Naive thymus-derived CD4-positive, alpha-beta T cell (primary cell): ENCODE measurements at places on chromosomes 16 and 17.

DNA sequence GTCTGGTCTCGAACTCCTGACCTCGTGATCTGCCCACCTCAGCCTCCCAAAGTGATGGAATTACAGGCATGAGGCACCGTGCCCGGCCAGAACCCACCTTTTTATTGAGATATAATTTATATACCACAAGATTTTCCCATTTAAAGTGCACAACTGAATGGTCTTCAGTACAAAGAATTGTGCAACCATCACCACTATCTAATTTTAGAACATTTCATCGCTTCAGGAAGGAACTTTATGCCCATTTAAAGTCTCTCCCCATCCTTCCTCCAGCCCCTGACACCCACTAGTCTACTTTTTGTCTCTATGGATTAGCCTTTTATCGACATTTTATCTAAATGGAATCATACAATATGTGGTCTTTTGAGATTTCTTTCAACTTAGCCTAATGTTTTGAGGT, 25.4 kb upstream of the HELZ start:
- no peak for DNase-seq

DNA sequence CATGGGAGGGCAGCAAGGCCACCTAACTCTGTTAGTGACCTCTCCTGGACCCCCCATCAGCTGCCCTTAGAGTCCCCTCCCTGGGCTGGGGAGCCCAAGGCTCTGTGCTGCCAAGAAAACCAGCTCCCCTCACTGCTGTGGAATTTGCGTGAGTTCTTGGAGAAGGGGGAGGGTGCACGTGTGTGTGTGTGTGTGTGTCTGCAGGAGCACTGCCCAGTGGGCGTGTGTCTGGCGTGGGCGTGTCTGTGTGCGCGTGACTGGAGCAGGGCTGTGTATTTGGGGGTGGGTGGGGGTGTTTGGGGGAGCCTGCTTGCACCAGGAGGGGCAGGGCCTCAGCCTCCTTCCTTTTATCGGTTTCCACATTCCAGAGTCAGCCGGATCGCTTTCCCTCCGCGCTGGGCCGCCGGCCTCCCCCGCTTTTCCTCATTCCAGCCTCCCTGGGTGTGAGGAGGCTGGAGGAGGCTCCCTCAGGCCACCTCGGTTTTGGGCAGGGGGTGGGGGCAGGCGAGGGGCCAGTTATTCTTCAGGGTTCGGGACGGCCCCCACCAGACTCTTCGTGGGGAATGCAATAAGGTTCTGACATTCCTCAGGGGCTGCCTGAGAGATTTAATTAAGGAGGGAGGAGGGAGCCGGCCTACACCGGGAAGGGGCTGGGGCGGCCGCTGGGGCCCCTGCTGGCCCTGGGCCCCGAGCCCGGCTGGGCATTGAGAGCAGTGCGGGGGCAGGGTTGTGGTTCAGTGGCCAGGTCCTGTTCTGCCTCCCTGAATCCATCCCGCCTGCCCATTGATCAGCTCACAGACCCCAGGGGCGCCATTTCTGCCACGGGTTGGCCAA, 2.5 kb downstream of the VASN start:
- DNase-seq = no peak

- no peak for DNase-seq
Measured at GRCh38 chr16:49995720-49996119, 29.3 kb upstream of the CNEP1R1 start.

GRCh38 chr16:47970291-47970931, 185.4 kb downstream of the ABCC12 start:
- no peak for DNase-seq

GRCh38 chr16:4115209-4115948, 863 bp downstream of the ADCY9 start:
- peak; percentile 51 for DNase-seq

GRCh38 chr16:30509081-30509765, 17.1 kb downstream of the ZNF768 start:
- no peak for DNase-seq
